ENCODE measurements at places on chromosomes 3 and 15.

GRCh38 chr15:32723171-32723948 is 5.6 kb downstream of the GREM1 start:
- no peak for DNase-seq

DNA sequence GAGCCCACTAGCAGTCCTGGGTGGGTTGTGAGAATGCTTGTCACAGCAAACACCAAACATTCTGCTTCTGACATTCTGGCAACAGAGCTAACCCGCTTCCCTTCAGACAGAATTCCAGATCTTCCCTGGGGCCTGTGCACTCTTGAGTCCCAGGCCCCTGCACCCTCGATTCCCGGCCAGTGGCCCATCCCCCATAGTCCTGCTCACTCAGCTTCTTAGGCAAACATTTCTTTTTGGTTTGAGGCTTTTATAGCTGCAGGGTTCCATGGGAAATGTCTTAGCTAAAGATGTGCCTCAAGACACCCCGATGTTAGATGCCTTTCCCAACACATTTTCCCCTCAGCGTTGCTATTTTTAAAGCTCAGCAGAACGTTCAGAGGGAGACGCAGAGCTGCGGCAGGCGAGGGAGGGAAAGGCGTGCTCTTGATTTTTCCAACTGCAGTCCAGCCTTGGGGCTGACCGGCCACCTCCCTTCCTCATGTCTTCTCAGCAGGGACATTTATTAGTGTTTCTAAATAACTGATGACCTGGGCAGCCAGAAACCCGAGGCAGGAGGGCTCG is 35.2 kb downstream of the ABTB1 start:
- DNase-seq = no peak

DNA sequence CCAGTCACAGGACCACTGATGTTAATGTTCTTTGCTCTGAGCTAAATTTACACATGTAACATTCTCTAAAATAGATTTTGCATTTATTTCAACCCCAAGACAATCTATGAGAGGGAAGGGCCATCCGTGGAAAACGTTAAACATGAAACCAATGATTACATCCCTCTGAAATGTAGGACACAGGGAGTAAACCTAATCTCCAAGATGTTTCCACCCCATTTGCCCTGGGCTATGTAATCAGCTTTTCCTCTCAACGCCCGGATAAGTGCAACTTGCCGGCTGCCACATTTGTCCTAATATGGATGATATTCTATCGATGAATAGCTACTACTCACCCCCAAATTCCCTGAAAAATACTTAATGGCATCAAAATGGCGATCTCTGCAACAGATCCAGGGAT is 6.4 kb upstream of the FMN1 start:
- DNase-seq = no peak

DNA sequence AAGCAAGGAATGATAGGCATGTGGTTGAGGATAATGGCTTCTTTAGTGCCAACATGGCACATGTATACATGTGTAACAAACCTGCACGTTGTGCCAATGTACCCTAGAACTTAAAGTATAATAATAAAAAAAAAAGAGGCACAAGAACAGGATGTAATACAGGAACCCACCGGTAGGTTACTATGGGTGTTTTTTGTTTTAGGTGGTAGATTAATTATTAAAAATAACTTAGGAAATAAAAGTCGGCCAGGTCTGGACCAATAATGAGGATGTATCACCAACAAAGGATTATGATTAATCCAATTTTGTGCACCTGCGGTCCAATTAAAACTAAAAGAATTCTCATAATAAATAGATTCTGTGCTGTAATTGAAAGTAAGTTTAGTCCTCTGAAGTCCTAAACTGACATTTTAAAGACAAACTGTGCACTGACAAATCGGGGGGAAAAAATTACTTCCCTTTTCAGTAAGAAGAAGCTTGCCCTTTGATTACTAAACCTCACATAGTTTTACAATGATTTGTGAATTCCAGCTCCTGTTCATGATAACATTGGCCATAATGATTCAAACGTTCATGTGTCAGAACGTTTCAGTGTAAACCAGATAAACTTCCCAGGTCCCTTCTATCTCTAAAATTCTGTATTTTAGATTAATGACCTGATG is 62.2 kb downstream of the CASR start:
- DNase-seq = no peak

GRCh38 chr3:197399486-197399885 is 101.1 kb upstream of the DLG1 start:
- no peak for DNase-seq

GRCh38 chr3:45537970-45538640 is 56.4 kb upstream of the LIMD1 start:
- DNase-seq = no peak

GRCh38 chr3:52831500-52832301 is 1.2 kb upstream of the ITIH4 start:
- no peak for DNase-seq

DNA sequence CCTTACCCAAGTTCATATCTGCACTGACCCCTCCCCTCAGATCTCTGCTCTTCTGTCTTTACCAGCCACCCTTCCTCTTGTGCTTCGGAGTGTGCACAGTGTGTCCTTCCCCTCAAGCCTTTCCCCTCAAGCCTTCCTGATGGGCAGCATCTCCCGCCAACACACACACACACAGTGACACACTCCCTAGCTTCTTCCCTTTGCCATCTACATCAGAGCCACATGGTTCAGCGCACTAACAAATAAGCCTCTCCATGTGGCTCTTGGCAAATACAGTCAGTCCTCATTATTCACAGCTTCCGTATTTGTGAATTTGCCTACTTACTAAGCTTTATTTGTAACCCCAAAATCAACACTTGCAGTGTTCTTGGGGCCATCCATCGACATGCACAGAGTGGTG is 37.5 kb downstream of the SH3BP5 start:
- DNase-seq = no peak

- DNase-seq = no peak
Measured at GRCh38 chr3:186922790-186923189, 7.5 kb upstream of the ST6GAL1 start.

DNA sequence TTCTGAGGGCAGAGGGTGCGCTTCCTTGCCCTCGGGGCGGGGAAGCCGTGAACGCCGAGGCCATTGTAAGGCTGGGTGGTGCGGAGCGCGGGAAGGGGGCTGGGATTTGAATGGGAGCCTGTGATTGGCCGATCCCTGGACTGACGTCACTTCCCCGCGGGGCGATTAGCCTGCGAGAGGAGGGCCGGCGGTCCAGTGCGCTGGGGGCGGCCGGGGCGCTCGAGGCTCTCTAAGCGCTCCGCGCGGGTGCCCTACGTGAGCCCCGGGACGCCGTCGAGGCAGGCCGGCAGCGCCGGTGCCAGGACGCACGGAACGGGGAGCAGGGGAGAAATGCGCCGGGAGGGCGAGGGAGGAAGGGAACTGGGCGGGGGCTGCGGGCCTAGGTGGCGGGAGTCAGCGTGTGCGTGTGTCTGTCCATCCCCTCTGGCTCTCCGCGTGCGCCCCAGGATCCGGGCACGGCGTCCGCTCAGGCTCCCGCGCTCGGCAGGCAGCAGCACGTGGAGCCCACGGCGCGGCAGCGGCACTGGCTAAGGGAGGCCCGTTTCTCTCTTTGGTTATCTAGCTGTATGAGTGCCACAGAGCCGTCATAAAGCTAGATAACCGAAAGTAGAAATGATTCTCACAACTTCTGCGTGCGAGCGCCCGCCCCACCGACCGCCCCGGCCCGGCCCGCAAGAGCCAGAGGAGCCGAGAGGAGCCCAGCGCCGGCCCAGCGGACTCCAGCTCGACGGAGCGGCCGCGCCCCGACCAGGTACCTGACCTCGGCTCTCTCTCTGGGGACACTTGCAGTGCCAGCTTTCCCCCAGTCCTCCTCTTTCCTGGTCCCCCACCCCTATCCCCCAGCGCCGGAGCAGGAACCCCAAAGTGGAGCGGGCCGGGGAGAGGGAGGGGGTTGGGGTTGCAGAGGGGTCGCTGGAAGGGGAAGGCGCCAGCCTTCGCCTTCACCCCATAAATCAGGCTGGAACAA is 33.1 kb upstream of the POLG start:
- no peak for DNase-seq

- no peak for DNase-seq
Measured at GRCh38 chr3:144774897-144775296, 803.3 kb downstream of the DIPK2A start.

- no peak for DNase-seq
Measured at GRCh38 chr3:20772869-20773268, 586.9 kb upstream of the SGO1 start.

GRCh38 chr3:3309887-3310286 is 130.4 kb upstream of the CRBN start:
- no peak for DNase-seq

- no peak for DNase-seq
Measured at GRCh38 chr3:99637368-99638111, 854 bp upstream of the COL8A1 start.

DNA sequence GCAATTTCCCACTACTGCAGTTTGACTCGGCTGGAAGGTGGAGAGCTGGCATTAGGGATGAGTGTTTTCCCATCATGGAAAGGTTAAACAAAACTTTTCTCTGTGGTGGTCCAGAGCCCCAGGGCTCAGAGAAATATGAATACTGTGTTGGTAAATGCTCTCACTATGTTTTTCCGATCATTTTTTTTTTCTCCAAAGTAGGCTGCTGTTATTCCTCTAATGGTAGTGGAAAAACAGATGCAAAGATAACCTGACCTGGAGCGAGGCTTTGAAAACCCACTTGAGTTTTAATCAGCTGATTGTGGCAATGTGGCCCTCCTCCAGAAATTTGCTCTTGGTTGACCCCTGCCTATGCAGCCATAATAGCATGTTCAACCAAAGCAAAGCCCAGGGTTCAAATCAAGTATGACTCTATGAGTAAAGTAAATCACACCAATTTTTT is 320.8 kb upstream of the CTNNB1 start:
- DNase-seq = no peak

- no peak for DNase-seq
Measured at GRCh38 chr3:112000367-112000771, 1.6 kb downstream of the TAGLN3 start.

GRCh38 chr3:189683546-189684255 is 52.5 kb downstream of the TP63 start:
- no peak for DNase-seq

- no peak for DNase-seq
Measured at GRCh38 chr3:47406762-47407149, 25.9 kb downstream of the PTPN23 start.

- DNase-seq = no peak
Measured at GRCh38 chr3:43872301-43872700, 181.6 kb downstream of the ABHD5 start.

All from stimulated activated CD4-positive, alpha-beta T cell treated with anti-CD3 and anti-CD28 coated beads, Interleukin-12 subunit alpha, Interleukin-12 subunit beta, amount 100 ng/mL, for 24 hours (primary cell).